ENCODE measurements at places on chromosomes 11 and 22.

- H3K4me3 ChIP-seq: no peak overlapping the region
- peaks cover 25% of the 10 kb centered on the region for H3K4me1 ChIP-seq
- no peak overlapping the region for H3K27ac ChIP-seq
- DNase-seq: no peak
These were observed 13.7 kb downstream of the ETS1 start for GRCh38 chr11:128573638-128574037.

- H3K27me3 ChIP-seq: peaks cover 3% of the 10 kb centered on the region
- no peaks in the 10 kb centered on the region for H3K36me3 ChIP-seq
- DNase-seq: no peak
- no peak overlapping the region for H3K27ac ChIP-seq
- no peaks in the 10 kb centered on the region for H3K4me1 ChIP-seq
- H3K4me3 ChIP-seq: no peak overlapping the region
These were observed 245.3 kb downstream of the CTTN start for GRCh38 chr11:70643642-70644041.

DNA sequence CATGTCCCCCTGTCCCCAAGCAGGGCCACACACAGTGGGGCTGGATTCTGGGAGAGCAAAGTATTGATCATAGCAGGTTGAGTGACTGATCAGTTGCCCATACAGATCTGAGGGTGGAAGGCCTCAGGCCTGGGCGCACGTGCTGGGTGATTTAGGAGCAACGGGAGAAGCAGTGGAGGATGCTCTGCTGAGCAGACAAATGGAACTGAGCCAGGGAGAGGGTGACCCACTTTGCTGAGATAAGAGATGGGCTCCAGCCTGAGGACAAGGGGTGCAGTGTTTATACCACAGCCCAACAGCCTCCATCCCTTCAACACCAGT lies 15.0 kb downstream of the GNAZ start:
- no peaks in the 10 kb centered on the region for H3K36me3 ChIP-seq
- H3K4me1 ChIP-seq: no peaks in the 10 kb centered on the region
- no peak for DNase-seq
- H3K4me3 ChIP-seq: no peak overlapping the region
- no peaks in the 10 kb centered on the region for H3K27me3 ChIP-seq
- H3K27ac ChIP-seq: no peak overlapping the region

GRCh38 chr11:41446107-41446506 lies 13.3 kb downstream of the LRRC4C start:
- H3K4me1 ChIP-seq: no peaks in the 10 kb centered on the region
- no peak overlapping the region for H3K27ac ChIP-seq
- H3K4me3 ChIP-seq: no peak overlapping the region
- no peaks in the 10 kb centered on the region for H3K27me3 ChIP-seq

- no peaks in the 10 kb centered on the region for H3K27me3 ChIP-seq
- H3K4me3 ChIP-seq: no peak overlapping the region
- no peaks in the 10 kb centered on the region for H3K36me3 ChIP-seq
- no peak overlapping the region for H3K27ac ChIP-seq
These were observed 261.7 kb downstream of the BUD13 start for GRCh38 chr11:116510886-116511650.

DNA sequence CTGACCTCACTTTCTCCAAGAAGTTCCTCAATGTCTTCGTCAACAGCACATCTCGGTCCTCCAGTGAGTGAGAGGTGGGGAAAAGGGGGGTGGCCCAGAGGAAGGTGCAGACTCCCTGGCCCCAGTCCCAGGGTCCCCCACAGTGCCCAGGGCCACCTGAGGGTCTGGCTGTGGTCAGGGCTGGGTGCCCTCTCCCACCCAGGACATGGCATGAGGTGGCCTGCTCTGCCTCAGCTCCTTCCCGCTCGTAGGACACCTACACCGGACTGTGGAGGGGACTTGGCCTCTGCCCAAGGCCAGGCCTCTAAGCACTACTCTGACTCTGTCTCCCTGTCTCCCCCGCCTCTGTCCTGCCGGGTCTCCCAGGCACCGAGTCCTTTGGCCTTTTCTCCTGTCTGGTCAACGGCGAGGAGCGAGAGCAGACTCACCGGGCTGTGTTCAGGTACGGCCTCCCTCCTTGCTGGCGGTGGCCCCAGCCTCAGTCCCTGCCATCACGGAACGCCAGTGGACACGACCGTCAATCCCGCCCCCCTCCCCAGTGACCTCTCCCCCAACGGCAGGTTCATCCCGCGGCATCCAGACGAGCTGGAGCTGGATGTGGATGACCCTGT lies 4.5 kb downstream of the MAPK8IP2 start:
- H3K27ac ChIP-seq: no peak overlapping the region
- no peaks in the 10 kb centered on the region for H3K36me3 ChIP-seq
- peaks cover 3% of the 10 kb centered on the region for H3K4me1 ChIP-seq
- DNase-seq: no peak

- peak overlapping the region; percentile 10 for H3K4me3 ChIP-seq
- peak overlapping the region; percentile 82 for H3K27ac ChIP-seq
- H3K36me3 ChIP-seq: no peaks in the 10 kb centered on the region
- no peaks in the 10 kb centered on the region for H3K27me3 ChIP-seq
- DNase-seq: peak; percentile 71
- peaks cover 76% of the 10 kb centered on the region for H3K4me1 ChIP-seq
These were observed 18.2 kb downstream of the TEAD1 start for GRCh38 chr11:12692229-12693075.

GRCh38 chr11:134050541-134051383 lies 18.1 kb upstream of the JAM3 start:
- H3K4me1 ChIP-seq: peaks cover 6% of the 10 kb centered on the region
- peak overlapping the region; percentile 17 for H3K4me3 ChIP-seq
- H3K27ac ChIP-seq: peak overlapping the region; percentile 75
- no peaks in the 10 kb centered on the region for H3K27me3 ChIP-seq

DNA sequence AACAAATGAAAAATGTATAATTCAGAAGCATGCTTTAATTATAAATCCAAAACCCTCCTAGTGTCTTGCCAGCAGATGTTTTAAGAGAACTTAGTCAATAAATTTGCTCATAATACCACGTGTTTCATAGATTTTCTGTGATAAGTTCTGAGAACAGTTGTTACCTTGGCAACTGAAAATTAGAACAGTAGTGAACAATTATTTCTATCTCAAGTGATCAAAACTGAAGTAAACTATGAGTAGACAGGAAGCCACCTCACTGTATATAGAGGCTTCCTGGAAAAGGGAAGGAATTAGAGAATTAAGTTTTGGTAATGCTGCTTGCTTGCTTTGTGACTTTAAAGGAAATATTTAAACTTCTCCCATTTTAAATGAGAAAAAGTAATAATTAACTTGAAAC lies 266.0 kb upstream of the ANO3 start:
- no peak overlapping the region for H3K4me3 ChIP-seq
- H3K27ac ChIP-seq: no peak overlapping the region
- no peaks in the 10 kb centered on the region for H3K36me3 ChIP-seq
- H3K27me3 ChIP-seq: no peaks in the 10 kb centered on the region
- H3K4me1 ChIP-seq: peaks cover 8% of the 10 kb centered on the region

DNA sequence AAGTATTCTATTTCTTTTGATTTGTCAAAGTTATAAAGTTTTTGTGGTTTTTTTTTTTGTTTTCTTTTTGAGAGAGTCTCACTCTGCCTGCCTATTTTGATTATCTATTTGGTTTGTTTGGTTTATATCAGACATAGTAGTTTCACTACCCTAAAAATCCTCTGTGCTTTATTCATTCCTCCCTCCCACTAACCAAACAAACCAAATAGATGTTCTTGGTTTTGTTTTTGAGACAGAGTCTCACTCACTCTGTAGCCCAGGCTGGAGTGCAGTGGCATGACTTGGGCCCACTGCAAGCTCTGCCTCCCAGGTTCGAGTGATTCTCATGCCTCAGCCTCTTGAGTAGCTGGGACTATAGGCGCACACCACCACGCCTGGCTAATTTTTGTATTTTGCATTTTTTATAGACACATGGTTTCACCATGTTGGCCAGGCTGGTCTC lies 67.9 kb downstream of the ENTHD1 start:
- no peaks in the 10 kb centered on the region for H3K36me3 ChIP-seq
- no peak overlapping the region for H3K4me3 ChIP-seq
- no peaks in the 10 kb centered on the region for H3K4me1 ChIP-seq
- H3K27ac ChIP-seq: no peak overlapping the region

- no peak overlapping the region for H3K4me3 ChIP-seq
- peaks cover 55% of the 10 kb centered on the region for H3K4me1 ChIP-seq
- DNase-seq: no peak
These were observed 13.1 kb upstream of the UCP3 start for GRCh38 chr11:74021998-74022397.

DNA sequence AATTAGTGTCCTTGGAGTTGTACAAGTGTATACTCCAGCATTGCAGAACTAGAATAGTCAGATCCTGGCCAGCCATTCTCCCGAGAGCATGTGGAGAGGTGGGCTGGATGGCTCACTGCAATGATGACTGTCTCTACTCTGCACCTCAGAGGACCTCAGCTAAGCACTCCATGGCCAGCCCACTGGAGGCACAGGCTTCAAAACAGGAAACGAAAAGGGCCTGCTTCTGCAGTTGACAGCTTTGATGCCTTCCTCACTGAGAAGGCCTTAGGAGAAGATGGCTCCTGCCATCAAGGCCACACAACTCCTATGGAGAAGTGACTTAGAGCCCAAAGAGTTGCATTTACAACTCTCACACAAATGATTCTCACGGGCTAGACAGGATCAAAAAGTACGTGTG lies 9.1 kb downstream of the POLD4 start:
- no peak overlapping the region for H3K27ac ChIP-seq
- peaks cover 20% of the 10 kb centered on the region for H3K36me3 ChIP-seq
- H3K4me1 ChIP-seq: peaks cover 12% of the 10 kb centered on the region
- H3K27me3 ChIP-seq: no peaks in the 10 kb centered on the region
- H3K4me3 ChIP-seq: no peak overlapping the region

GRCh38 chr11:125441648-125442410 lies 54.2 kb downstream of the FEZ1 start:
- H3K27ac ChIP-seq: peak overlapping the region; percentile 25
- no peak for DNase-seq
- no peaks in the 10 kb centered on the region for H3K36me3 ChIP-seq
- no peaks in the 10 kb centered on the region for H3K27me3 ChIP-seq

- H3K27me3 ChIP-seq: no peaks in the 10 kb centered on the region
- peak overlapping the region; percentile 16 for H3K27ac ChIP-seq
- no peak for DNase-seq
- no peak overlapping the region for H3K4me3 ChIP-seq
- no peaks in the 10 kb centered on the region for H3K36me3 ChIP-seq
These were observed 201.2 kb downstream of the PGR start for GRCh38 chr11:100928426-100928825.

- H3K27ac ChIP-seq: peak within 1 kb of the TSS; percentile 98
- no peaks in the 10 kb centered on the region for H3K27me3 ChIP-seq
- H3K4me3 ChIP-seq: peak within 1 kb of the TSS; percentile 86
- no peaks in the 10 kb centered on the region for H3K36me3 ChIP-seq
- peak; percentile 67 for DNase-seq
These were observed at the start of gene PHLDB1 for GRCh38 chr11:118607401-118608359. Gene PHLDB1, plus strand, starts transcription at chr11:118607615. Its CDS starts 6,222 bp downstream, at chr11:118613837.

DNA sequence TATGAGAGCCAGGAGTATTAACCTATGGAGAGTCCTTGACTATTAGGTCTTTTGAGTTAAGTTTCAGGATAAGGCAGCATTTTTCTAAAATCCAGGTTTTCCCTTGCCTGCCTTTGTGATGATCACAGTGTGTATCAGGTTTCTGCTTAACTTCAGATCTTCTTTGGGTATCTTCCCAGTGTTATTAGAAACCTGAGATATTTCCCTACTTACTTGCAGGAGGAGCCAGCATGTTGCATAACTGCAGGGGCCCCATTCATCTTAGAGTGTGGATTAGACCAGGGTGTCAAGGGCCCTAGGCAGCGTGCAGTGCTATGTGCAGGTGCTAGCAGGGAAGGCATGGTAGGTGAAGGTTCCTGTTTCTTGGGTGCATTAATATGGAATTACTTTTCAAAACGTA lies 69.5 kb downstream of the ZNRF3 start:
- no peak for DNase-seq
- peaks cover 17% of the 10 kb centered on the region for H3K4me1 ChIP-seq
- no peaks in the 10 kb centered on the region for H3K27me3 ChIP-seq
- H3K36me3 ChIP-seq: no peaks in the 10 kb centered on the region

DNA sequence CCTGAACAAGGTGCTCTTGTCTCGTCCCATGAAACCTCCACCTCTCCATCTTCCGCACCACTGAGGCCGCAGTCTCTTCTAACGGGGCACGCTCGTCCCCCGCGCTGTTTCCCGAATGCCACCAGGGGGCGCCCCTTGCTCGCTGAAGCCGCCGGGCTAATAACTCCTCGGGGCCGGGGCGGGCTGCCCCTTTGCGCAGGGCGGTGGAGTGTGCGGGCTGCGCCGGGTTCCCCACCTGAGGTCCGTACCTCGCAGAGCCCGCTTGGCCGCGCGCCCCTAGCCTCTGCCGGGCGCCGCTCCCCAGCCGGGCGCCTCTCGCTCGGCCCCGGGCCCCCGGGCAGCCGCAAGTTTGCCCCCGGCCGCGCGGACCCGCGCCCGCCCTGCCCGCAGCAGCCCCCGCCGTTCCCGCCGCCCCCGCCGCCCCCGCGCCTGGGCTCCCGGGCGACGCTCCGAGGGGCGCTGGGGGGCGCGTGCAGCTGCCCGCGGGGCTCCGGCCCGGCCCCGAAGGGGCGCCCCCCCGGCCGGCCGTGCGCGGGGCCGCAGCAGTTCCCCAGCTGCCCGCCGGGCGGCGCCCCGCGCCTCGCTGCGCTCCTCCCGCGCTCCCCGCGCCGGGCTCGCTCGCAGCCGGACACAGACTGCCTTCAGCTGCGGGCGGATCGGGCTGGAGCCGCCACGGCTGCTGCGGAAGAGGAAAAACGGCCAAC lies at the start of gene GRIK4:
TSS of gene GRIK4 (plus strand) at position 633 of the 704 bp plus-strand sequence. CDS start 148,571 bp downstream, outside the sequence.
- H3K27me3 ChIP-seq: no peaks in the 10 kb centered on the region
- H3K36me3 ChIP-seq: no peaks in the 10 kb centered on the region
- no peak within 1 kb of the TSS for H3K4me3 ChIP-seq

DNA sequence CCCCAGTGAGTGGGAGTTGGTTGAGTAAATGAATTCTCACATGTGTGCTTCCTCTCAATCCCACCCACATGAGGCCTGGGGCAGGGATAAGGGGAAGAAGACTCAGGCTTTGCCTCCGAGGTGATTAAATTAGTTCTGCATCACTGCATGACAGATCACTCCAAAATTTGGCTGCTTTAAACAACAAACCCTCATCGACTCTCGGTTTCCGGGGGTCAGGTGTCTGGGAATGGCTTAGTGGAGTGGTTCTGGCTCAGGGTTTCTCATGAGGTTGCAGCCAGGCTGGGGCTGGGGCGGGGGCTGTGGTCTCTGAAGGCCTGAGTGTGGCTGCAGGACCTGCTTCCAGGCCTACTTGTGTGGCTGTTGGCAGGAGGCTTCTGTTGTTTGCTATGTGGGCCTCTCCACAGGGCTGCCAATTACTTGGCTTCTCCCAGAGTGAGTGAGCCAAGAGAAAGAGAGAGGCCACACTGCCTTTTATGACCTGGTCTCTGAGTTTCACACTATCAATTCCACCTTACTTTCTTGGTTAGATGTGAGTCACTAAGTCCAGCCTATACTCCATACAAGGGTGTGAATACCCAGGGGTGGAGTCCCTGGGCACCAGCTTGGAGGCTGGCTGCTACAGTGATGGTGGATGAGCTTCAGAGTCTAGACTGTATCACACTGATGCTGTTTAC lies 15.9 kb downstream of the MOGAT2 start:
- no peak overlapping the region for H3K4me3 ChIP-seq
- H3K27me3 ChIP-seq: no peaks in the 10 kb centered on the region

- H3K4me1 ChIP-seq: peaks cover 6% of the 10 kb centered on the region
- H3K27ac ChIP-seq: peak overlapping the region; percentile 91
- H3K4me3 ChIP-seq: peak overlapping the region; percentile 73
- H3K36me3 ChIP-seq: no peaks in the 10 kb centered on the region
These were observed 864 bp upstream of the USP28 start for GRCh38 chr11:113876074-113876797.
